Uterine smooth muscle cell (primary cell): ENCODE measurements at places on chromosomes 5 and 9. TPM values are rescaled to one million over a fixed set of nuclear protein-coding genes. Genes with fewer than 3 reads are reported as not detected.

Gene LIFR
- total RNA-seq, result 12.9 and 13.6 TPM in 2 replicates

Gene OR1N1
- total RNA-seq, result not detected in 2 replicates

Gene SPATA31C1
- total RNA-seq, result not detected in 2 replicates

Gene KIF20A
- total RNA-seq, result 31.1 and 126 TPM in 2 replicates

Gene BTNL8
- not detected in 2 replicates for total RNA-seq

Gene RIC1
- total RNA-seq, result 42.3 and 51.5 TPM in 2 replicates

Gene PTPRD
- total RNA-seq, result 8.9 and 13.2 TPM in 2 replicates

Gene SAP30L
- 29.8 and 32.5 TPM in 2 replicates for total RNA-seq

Gene CSNK1A1
- total RNA-seq, result 554 and 558 TPM in 2 replicates

Gene KIF24
- total RNA-seq, result 1.4 and 5.2 TPM in 2 replicates
